ENCODE measurements at places on chromosomes 12 and 14. TPM values are rescaled to one million over a fixed set of nuclear protein-coding genes. Genes with fewer than 3 reads are reported as not detected.

KRT77 gene
- not detected for polyA plus RNA-seq

SELPLG gene
- polyA plus RNA-seq = 4.8 TPM

CLEC6A gene
- not detected for polyA plus RNA-seq

GRCh38 chr12:27639265-27639664 lies 57.0 kb upstream of the REP15 start:
- H3K27ac ChIP-seq = no peak overlapping the region
- H3K36me3 ChIP-seq = no peaks in the 10 kb centered on the region
- H3K4me1 ChIP-seq = peaks cover 7% of the 10 kb centered on the region
- no peak overlapping the region for H3K4me3 ChIP-seq

DNA sequence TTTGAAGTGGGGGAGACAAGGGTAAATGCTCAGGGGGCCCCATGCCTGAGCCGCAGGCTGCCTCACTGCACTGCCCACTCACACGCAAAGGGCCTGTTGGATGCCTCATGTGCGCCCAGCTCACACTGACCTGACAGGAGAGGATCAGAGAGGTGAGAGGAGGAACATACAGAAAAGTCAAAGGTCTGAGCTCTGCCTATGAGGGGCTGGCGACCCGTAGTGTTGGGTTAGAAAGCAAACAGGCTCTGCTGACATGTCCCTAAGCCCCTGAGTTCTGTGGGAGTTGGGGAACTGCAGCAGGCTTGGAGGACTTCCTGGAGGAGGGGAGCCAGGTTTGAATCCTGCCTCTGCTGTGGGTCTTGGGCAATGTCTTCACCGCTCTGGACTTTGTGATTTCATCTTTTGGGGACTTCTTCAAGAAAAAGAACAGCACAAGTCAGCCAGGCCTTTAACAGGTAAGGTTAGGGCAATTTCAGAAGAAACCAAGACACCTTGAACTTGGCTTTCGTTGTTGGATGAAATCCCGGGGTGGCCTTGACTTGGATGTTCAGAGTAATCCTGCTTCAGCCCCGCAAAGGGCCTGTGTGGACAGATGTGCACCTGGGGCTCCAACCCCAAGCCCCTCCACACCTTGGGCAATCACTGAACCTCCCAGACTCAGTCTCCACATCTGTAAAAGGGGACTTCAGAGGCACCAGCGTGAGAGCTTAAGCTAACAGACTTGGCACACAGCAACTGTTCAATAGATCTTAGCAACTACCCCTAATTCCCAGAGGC lies 116.8 kb downstream of the SCARB1 start:
- H3K4me1 ChIP-seq = peaks cover 19% of the 10 kb centered on the region
- DNase-seq = no peak
- H3K27ac ChIP-seq = peak overlapping the region; percentile 86
- H3K4me3 ChIP-seq = no peak overlapping the region
- no peaks in the 10 kb centered on the region for H3K27me3 ChIP-seq

DNA sequence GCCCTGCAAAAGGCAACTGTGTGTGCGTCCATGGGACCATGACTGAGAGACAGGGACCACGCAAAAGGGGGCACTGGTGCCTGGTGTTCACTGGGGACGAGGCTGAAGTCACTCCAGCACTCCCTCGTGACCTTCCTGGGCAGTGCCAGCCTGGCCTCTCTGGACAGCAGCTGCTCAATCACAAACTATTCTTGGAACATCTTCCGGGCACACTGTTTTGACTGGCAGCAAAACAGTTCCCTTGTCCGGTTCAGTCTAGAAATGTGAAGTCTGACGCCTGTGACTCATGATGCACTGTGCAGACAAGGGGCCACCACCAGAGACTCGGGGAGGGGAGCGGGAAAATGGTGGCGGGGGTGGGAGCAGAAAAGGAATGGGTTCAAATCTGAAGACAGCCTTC lies 20.8 kb downstream of the SNRNP35 start:
- DNase-seq = no peak
- peaks cover under 1% of the 10 kb centered on the region for H3K36me3 ChIP-seq
- no peak overlapping the region for H3K4me3 ChIP-seq
- peaks cover 5% of the 10 kb centered on the region for H3K4me1 ChIP-seq
